SJSA1 (cell line): ENCODE measurements at places on chromosomes 5 and 9. TPM values are rescaled to one million over a fixed set of nuclear protein-coding genes. Genes with fewer than 3 reads are reported as not detected.

DNA sequence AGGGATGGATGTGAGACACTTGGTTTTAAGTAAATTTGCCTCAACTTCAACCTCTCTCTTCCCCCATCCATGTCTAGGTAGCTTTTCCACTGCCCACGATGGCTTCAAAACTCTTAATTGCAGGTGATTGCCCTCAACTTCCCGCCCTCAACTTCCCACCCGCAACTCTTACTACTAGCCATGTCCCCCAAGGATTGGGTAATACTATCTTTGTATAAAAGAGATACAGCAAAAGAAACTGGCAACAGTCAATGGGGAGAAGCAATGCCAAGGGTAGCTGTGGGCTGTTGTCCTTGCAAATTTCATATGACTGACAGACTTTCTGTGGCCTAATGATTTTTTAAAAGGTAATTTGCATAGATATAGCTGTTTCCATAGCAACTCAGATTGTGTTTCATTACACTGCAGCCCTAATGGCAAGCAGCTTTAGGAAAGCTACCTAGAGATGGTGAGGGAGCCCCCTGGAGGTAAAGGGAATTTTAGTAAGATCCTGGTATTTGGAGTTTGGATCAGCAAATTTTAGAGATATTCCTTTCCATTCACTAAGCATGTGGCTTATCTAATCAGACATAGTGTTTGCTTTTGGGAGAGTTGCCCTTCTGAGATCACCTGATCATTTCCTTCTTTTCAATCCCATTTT is 421.5 kb upstream of the DAP start:
- no peak for DNase-seq

GRCh38 chr9:38178237-38178636 is 109.2 kb upstream of the SHB start:
- DNase-seq: no peak

- DNase-seq: no peak
Measured at GRCh38 chr5:140216478-140217074, 41.6 kb downstream of the CYSTM1 start.

- no peak for DNase-seq
Measured at GRCh38 chr9:37300620-37301019, 121.9 kb upstream of the GRHPR start.

- no peak for DNase-seq
Measured at GRCh38 chr9:34318163-34318790, 10.8 kb downstream of the KIF24 start.

DNA sequence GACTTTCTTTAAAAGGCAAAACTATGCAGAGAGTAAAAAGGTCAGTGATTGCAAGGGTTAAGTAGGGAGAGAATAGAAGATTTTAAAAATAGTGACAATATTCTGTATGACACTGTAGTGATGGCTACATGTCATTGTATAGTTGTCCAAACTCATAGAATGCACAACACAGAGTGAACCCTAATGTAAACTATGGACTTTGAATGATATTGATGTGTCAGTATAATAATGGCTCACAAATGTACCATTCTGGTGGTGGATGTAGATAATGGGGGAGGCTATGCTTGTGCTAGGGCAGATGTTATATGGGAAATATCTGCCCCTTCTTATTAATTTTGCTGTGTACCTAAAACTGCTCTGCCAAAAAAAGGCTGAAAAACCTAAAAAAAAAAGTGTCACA is 468.9 kb downstream of the KIF4B start:
- DNase-seq: no peak

The SIT1 gene
- not detected in 2 replicates for total RNA-seq

The SLC6A3 gene
- total RNA-seq: not detected in 2 replicates

The PLAC8L1 gene
- total RNA-seq: not detected in 2 replicates

The CATSPER3 gene
- total RNA-seq: 0.08 and 1.3 TPM in 2 replicates

The SPINK4 gene
- not detected in 2 replicates for total RNA-seq
